ENCODE measurements at places on chromosomes 6 and 20.

DNA sequence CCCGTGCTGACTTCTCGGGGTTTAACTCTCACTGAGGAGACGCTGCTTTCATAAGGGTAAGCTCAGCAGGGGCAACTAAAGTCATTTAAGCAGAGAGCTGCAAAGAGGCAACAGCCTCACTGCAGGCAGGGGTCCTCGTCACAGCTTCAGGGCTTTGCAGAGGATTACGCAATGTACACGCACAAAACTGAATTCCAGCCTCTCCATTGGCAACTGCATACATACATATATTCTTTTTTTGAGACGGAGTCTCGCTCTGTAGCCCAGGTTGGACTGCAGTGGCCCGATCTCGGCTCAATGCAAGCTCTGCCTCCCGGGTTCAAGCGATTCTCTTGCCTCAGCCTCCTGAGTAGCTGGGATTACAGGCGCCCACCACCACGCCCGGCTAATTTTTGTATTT lies 2.4 kb downstream of the GMEB2 start:
- no peak for DNase-seq

DNA sequence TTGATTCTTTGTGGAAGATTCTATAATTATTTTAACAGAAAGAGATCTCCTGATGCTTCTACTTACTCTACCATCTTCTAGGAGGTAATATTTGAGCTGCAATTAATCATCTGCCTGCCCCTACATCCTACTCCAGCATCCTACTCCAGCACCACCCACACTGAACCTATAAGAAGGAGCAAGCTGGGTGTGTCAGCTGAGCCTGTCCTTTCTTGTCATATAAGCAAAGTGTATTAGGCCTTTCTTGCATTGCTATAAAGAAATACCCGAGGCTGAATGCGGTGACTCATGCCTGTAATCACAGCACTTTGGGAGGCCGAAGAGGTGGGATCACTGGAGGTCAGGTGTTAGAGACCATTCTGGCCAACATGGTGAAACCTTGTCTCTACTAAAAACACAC lies 84.2 kb upstream of the ARG1 start:
- DNase-seq, result no peak

GRCh38 chr6:10418862-10419748 lies 4.2 kb upstream of the TFAP2A start:
- no peak for DNase-seq

DNA sequence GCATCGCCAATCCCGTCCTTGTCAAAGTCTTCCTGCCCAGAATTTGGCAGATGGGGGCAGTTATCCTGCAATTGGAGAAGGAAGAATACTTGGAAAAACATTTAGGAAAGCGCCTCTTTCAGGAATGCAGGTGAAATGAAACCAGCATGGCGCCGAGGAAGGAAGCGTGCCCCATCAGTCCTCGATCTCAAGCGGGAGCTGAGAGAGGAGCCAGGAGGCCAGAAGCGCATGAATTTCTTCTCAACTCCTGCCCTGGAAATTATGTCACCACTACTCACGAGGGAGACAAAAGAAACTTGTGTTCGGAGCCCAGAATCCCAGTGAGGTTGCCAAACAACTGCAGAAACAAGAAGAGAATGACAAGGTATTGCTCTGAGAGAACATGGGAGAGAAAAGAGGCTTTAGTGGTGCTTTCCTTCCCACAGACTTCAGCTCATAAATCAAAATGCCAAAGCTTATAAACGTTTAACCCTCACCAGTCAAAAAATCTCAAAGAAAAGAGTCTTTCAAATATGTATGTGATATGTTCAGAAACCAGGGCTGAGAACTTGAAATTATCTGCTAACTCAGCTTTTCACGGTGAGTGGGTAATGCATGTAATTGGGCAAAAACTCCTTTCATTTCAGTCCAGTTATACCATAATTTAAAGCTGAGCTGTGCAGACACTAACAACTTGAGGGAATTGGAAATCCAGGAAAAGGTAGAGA lies 23.9 kb downstream of the THBS2 start:
- DNase-seq, result no peak

- DNase-seq, result no peak
Measured at GRCh38 chr6:35273822-35274559, 14.5 kb downstream of the ZNF76 start.

DNA sequence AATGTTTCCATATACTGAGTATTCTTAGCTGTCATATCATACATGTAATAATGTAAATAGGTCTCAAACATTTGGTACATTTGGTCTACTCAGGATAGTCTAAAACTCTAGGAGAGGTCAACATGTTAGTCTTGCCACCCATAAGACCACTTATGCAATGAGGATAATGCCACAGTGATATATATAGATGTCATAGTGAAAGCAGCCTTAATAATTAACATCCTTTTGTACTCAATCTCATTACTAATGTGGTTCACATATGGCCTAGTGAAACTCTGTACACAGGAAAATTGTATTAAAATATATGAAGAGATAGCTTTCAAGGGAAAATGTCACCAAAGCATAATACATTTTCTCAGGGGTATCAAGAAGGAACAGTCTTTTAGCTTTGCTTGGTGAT lies 577.9 kb downstream of the TFAP2B start:
- DNase-seq, result no peak

DNA sequence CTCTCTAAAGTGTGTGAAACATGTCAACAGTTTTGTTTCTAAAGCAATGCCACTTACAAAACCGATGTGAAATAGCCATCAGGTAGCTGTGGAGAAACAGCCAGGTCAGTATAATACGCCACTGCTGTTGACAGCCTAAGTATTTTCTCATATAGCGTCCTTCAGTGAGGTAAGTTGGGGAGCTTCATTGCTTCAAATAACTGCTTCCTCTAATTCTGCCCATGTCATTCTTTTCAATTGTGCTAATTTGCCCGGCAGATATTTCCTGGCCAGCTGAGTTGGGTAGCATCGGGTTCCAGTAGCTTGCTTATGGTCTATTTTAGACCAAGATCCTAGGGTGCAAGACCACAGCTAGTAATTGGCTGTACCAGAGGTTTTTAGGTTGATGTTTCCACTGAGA lies 2.1 kb upstream of the ARMC2 start:
- DNase-seq, result no peak

DNA sequence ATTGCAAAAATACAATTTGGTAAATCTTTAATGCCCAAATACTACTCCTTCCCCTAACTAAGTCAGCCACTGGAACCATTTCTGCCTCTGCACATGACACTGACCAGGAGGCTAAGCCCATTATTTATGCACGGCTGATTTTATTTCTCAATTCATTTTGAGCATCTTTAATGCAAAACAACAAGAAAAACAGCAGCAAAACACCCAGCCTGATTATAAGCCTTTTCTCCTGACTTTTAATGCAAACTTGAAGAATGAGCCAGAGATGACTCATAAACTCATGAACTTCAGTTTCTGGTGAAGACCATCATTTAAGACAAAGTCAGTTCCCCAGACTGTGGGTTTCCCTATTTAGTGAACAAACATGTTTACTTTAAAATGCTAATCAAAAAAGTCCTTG lies 51.6 kb downstream of the CYP24A1 start:
- no peak for DNase-seq

- DNase-seq, result no peak
Measured at GRCh38 chr20:13671916-13672378, 33.2 kb upstream of the TASP1 start.

- DNase-seq, result no peak
Measured at GRCh38 chr6:38603496-38603895, 36.2 kb downstream of the BTBD9 start.

DNA sequence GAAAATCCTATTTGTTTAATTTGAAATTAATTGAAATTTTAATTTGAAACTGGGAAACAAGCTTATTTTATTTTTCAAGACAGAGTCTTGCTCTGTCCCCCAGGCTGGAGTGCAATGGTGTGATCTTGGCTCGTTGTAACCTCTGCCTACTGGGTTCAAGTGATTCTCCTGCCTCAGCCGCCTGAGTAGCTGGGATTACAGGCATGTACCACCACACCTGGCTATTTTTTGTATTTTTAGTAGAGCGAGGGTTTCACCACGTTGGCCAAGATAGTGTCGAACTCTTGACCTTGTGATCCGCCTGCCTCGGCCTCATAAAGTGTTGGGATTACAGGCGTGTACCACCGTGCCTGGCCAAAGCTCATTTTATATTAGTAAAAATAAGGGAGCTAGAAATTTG lies 4.2 kb downstream of the SRSF3 start:
- no peak for DNase-seq
